ENCODE measurements at places on chromosomes 11 and 22. TPM values are rescaled to one million over a fixed set of nuclear protein-coding genes. Genes with fewer than 3 reads are reported as not detected.

GRCh38 chr11:123211981-123212380, 16.9 kb upstream of the CLMP start:
- DNase-seq = no peak

DNA sequence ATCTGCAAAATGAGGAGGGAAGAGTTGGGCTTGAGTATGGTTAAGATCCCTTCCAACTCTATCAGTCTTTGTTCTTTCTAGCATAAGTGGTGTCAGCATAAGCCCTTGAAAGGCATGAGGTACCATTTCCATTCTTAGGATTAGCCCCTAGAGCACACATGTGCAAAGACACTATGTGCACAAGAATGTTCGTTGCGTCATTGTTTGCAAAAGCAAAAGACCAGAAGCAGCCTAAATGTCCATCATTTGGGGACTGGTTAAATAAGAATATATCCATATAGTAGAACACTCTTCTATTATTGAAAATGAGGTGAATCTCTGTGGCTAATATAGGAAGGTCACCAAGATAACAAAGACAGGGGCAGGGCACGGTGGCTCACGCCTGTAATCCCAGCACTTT, 10.0 kb upstream of the KCTD14 start:
- no peak for DNase-seq

DNA sequence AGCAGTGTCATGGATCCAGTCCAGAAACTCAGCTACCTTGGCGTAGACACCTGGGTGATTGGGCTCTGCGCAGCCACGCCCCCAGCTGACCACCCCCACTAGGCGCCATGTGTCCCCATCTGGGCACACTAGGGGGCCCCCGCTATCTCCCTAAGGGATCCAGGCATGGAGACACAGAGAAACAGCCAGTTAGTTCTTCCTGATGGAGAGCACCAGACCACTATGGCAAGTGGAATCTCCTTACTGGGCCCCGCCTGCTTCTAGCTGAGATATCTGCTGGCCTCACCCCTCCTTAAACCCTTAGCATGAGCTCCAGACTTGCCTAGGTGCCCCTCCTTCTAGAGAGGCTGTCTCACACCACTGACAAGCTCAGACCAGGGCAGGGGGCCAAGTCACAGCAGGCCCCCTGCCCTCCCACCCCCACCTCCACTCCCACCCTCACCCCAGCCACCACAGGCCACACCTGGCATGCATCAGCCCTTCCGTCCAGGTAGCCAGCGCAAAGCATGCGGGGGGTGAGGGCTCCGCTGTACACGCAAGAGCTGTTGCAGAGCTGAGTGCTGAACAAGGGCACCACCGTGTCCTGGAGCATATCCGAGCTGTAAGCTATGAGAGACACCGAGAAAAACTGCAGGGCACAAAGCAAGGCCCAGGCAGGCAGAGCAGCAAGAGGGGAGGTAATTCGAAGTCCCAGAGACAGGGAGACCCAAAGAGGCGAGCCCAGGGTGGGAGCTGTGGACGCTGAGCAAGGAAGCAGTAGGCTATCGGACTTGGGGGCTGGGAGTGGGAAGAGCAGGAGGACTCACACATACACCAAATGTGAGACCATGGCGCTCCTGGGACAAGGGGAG, 16.1 kb downstream of the TMPRSS5 start:
- no peak for DNase-seq

The PLAAT5 gene
- total RNA-seq = not detected

DNA sequence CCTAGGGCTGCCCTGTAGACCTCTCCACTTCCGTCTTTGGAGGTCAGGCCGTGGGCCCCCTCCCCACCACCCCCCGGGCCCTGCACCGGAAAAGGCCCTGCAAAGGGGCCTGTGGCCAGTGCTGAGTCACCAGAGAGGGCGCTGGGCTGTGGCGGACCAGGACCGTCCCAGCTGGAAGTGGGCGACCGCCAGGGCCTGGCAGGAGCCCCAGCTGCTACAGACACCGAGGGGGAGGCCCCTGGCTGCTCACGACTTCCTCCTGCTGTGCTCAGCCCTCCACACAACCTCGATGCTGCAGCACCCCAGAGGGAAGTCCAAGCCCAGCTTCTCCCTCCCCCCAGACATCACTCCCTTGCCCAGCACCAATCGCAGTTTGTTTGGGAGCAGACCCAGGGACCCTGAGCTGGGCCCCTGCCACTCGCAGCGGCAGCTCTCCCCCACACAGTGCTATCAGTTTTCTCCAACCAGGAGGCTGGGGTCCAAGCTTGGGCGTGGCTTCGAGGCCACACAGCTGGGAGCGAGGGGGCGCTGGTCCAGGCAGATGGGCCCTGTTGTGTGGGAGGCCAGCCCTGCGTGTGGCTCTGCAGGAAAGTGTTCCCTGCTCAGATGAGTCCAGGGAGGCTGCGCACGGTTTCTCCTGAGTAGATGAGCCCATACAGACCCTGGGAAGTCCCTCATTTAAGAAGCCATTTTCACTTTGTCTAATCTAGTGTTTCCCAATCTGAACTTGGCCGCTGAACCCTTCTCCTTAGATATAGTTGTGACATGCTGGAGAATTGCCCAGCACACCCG, 5.6 kb upstream of the SH3BP1 start:
- DNase-seq = peak; percentile 60

Data from GM12878 (cell line).